Fibroblast of skin of scalp (primary cell): ENCODE measurements at places on chromosomes 2 and 18.

DNA sequence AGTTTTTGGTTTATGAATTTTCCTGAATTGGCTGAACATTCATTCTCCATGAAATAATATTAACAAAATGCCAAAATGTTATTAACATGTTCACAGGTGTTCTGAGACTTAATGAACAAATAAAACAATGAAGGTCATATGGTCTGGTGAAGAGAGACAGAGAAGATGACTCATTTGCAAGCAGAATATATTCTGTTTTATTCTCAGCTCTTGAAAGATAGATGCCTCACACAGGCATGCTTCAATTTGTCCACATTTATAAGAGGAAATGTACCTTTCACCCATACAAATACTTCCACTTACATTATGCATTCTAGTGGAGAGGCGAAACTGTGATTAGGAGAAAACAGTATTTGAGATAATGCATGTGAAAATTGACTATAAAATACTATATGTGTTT lies 75.4 kb upstream of the PGAP1 start:
- DNase-seq: no peak

DNA sequence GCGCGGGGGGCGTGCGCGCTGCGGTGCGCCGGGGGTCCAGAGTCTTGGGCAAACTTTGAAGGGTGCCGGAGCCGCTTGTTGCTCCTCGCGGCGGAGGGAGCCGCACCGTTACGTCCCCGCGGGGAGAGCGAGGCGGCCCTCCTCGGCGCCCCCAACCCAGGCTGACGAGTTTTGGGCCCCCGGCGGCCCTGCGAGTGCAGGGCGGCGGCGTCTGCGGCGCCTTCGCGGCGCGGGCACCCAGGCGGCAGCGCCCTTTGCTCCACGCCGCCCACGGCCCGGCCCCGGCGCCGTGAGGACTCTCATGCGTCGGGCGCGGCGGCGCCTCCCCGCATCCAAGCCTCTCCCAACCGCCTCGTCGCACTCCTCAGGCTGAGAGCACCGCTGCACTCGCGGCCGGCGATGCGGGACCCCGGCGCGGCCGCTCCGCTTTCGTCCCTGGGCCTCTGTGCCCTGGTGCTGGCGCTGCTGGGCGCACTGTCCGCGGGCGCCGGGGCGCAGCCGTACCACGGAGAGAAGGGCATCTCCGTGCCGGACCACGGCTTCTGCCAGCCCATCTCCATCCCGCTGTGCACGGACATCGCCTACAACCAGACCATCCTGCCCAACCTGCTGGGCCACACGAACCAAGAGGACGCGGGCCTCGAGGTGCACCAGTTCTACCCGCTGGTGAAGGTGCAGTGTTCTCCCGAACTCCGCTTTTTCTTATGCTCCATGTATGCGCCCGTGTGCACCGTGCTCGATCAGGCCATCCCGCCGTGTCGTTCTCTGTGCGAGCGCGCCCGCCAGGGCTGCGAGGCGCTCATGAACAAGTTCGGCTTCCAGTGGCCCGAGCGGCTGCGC lies 814 bp downstream of the FZD7 start:
- DNase-seq: peak; percentile 35

DNA sequence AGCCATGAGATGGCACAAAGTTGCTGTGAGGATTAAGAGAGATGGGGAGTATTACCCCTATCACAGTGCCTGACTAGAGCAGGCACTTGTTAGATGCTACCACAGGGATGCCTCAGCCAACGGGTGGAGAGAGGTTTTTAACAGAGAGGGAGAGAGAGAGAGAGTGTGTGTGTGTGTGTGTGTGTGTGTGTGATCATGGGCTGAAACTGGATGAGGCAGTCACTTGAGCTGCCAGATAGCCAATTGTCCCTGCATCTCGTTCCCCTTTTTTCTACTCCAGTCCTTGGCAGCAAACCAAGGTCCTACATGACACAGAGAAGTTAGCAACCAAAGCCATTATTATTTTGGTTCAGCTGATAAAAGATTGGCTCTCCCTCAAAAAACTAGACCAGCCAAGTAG lies 3.0 kb downstream of the CD8A start:
- DNase-seq: no peak

- peak; percentile 31 for DNase-seq
Measured at GRCh38 chr2:45212953-45213635, 203.8 kb upstream of the SIX2 start.

- peak; percentile 25 for DNase-seq
Measured at GRCh38 chr18:293536-293935, 25.7 kb upstream of the THOC1 start.

DNA sequence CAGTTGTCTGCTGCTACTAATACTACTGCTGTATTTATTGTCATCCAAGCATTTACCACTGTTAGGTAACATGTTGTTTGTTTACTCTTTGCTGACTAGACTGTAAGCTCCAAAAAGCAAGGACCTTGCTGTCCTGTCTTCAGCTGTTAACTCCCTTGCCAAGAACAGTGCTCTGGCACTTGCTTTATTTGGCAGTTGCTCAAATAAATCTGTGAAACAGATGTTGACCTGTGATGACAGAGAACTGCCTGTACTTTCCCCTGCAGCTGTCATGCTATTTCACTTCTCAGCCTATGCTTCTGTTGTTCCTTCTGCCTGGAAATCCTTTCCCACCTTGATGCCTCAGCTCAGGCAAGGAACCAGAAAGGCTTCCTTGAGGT lies 181.2 kb downstream of the ATAD2B start:
- peak; percentile 34 for DNase-seq

DNA sequence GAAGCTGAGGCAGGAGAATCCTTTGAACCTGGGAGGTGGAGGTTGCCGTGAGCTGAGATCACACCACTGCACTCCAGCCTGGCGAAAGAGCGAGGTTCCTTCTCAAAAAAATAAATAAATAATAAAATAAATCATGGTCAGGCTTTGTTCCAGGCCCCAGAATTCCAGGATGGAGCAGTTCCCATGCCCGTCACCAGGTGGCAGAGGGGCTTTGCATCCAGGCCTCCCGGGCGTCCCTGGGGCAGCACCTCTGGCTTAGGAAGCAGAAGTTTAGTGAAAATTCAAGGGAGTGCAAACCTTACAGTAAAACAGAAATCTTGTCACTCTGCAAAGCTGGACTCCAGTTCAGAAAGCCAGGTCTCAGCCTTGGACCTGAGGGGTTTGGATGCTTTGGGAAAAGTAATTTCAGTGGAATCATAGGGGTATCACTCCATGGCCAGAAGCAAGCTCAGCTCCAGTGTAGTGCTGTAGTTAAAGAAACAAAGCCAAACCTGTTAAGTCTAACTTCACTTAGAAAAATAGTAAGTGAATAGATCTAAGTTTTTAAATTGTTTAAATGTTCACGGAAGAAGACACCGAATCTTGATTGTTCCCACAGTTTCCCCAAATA lies 512.7 kb downstream of the CMPK2 start:
- DNase-seq: peak; percentile 78

- DNase-seq: peak; percentile 7
Measured at GRCh38 chr2:14756122-14756541, 123.6 kb downstream of the LRATD1 start.

DNA sequence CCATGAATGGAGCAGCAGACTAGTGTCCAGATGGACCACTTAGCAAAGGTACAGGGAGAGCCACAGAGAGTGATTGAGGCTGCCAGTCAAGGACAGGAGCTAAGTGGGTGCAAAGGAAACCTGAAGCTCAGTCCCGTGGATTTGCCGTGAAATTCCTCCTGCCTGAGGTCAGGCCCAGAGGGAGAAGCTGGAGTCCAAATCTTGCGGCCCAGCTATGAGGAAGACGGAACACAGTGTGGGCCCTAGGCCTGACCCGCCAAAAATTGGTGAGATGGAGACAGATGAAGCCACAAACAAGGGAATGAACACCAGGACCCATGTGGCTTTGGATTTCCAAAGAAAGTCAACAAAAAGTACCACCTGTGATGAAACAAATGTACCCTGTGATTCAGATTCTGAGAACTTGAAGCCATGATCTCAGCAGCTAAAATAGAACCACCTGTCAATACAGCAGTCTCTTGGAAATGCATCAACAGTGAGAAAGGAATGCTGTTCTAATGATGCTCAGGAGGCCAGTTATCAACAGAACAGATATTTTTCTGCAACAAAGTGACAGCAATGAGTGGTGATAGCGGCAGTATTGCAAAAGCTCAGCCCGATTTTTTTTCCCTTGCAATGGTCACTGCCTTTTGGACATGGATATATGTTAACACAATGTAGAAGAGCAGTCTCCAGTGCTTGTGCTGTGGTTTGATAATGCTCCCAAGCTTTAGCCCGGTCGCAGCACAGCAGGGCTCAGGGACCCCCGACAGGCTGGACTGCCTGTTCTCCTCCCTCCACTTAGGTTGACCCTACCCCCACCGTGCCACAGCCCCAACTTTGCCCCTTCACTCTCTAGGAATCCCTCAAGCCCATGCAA lies 10.7 kb downstream of the COL6A3 start:
- no peak for DNase-seq

DNA sequence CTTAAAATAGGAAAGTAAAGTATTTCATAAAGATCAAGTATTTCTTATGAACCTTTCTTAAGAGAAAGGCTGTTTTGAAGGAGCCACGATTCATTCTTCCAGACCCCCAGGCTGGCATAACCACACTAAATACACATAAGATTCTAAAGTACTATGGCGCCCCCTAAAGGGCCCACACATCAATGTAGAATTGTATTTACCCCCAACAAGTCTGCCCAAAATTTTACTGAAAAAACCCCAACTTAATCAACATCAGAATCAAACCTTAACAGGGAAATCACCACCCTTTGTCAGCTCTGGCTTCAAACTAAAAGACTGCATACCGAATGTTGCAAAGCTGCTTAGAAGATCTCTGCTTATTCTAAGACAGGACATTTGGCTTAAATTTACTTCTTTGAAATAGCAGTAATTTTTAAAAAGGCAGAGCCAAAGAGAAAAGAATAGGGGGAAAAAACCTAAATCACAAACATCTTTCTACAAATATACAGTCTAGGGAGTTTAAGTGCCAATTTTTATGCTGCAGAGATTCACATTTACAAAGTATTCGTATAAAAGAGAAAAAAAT lies 20.4 kb upstream of the BCL2 start:
- DNase-seq: peak; percentile 61

DNA sequence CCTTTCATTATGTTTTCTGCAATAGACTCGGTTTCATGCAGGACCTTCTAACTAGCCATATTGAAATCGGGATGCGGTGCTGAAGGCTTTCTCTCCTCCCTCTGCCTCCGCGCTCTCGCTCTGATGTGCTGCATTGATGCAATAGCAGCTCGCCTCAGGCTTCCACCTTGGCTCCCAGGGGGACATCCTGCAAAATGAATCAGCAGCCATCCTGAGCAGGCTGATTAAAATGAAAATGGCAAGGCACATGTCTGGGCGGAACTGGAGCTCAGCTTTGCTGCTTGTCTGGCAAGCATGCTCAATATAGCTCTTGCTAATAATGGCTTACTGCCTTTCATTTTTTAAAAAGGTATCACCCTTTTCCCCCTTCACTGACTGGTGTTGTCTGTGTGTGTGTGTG lies 806 bp upstream of the MYT1L start:
- DNase-seq: no peak
